Suprapubic skin (tissue), 4 donors: ENCODE measurements at places on chromosomes 7 and 10. TPM values are rescaled to one million over a fixed set of nuclear protein-coding genes. Genes with fewer than 3 reads are reported as not detected.

The TMEM26 gene
- not detected for total RNA-seq

GRCh38 chr10:120689777-120690529 lies 161.2 kb upstream of the WDR11 start:
- H3K27ac ChIP-seq, result no peak overlapping the region
- H3K27me3 ChIP-seq, result no peaks in the 10 kb centered on the region
- H3K4me3 ChIP-seq, result no peak overlapping the region
- no peaks in the 10 kb centered on the region for H3K36me3 ChIP-seq
- H3K4me1 ChIP-seq, result no peaks in the 10 kb centered on the region

- no peak for DNase-seq
- H3K27ac ChIP-seq, result no peak overlapping the region
- H3K27me3 ChIP-seq, result no peaks in the 10 kb centered on the region
- H3K4me3 ChIP-seq, result no peak overlapping the region
- H3K4me1 ChIP-seq, result no peaks in the 10 kb centered on the region
Observed at GRCh38 chr10:53846809-53847208, 954.2 kb downstream of the PCDH15 start.

- DNase-seq, result no peak
- no peaks in the 10 kb centered on the region for H3K4me1 ChIP-seq
- no peak overlapping the region for H3K4me3 ChIP-seq
- H3K27me3 ChIP-seq, result no peaks in the 10 kb centered on the region
- no peaks in the 10 kb centered on the region for H3K36me3 ChIP-seq
Observed at GRCh38 chr7:14855033-14855794, 47.3 kb downstream of the DGKB start.

The KCNIP2 gene
- total RNA-seq, result 20.3 TPM

- H3K36me3 ChIP-seq, result peaks cover 6% of the 10 kb centered on the region
- DNase-seq, result no peak
- no peak overlapping the region for H3K27ac ChIP-seq
- H3K4me1 ChIP-seq, result no peaks in the 10 kb centered on the region
Observed at GRCh38 chr10:103053659-103054581, 135.8 kb downstream of the CNNM2 start.

The SLC29A3 gene
- total RNA-seq, result 1.7 TPM

The SPAM1 gene
- total RNA-seq, result not detected

- H3K4me3 ChIP-seq, result no peak overlapping the region
- H3K4me1 ChIP-seq, result no peaks in the 10 kb centered on the region
- no peak for DNase-seq
- H3K36me3 ChIP-seq, result no peaks in the 10 kb centered on the region
Observed at GRCh38 chr7:11934796-11935195, 102.8 kb upstream of the THSD7A start.

DNA sequence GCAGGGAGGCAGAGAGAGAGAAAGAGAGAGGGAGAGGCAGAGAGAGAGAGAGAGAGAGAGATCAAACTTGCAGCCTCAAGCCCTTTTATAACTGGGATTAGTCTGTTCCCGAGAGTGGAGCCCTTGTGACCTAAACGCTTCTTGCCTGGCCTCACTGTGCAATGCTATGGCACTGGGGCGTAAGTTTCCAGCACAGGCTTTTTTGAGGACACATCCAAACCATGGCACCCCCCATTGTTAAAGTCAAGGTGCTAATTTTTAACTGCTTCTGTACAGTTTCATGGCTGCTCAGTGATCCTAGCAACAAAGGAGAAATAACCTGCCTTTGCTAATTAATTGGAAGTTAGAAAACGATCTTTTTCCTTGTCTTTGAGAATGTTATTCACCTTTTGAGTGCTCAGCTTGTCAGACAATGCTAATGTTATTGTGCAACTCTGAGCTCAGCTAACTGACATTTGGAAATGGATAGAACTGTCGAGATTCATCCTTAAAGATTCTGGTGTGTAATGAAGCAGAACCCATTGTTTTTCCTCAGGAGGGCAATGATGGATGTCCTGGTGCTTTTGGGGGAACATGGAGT lies 268.4 kb downstream of the GLRX3 start:
- no peak overlapping the region for H3K27ac ChIP-seq
- no peaks in the 10 kb centered on the region for H3K36me3 ChIP-seq
- no peaks in the 10 kb centered on the region for H3K27me3 ChIP-seq
- no peak for DNase-seq

The CDC14C gene
- not detected for total RNA-seq

DNA sequence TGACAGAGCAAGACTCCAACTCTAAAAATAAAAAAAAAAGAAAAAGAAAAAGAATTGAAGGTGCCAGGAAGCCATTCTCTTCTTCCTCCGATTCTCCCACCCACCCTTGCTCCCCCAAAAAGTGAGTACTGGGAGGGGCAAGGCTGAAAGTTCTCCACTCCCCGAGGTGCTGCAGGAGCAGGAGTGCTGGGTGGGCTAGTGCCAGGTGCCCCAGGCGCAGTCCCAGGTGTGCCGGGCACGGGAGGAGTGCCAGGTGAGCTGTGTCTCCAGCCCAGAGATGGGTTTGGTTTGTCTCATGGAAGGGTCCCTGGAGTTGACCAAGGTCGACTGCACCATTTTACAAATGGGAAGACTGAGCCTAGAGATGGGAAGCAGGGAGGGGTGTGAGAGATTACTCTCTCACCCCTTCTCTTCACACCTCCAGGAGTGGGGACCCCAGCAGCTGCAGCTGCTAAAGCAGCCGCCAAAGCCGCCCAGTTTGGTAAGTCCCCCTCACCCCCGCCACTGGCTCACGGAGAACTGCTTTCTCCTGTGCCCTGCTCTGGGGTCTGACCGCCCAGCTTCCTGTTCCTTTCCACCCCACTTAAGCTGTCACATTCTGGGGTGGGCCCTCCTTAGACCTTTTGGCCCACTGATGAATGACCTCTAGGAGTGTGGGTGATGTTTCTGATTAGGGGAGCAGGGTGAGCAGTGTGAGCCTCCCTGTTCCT lies 26.2 kb upstream of the LIMK1 start:
- no peaks in the 10 kb centered on the region for H3K27me3 ChIP-seq
- H3K4me3 ChIP-seq, result no peak overlapping the region
- H3K36me3 ChIP-seq, result peaks cover 41% of the 10 kb centered on the region
- no peak overlapping the region for H3K27ac ChIP-seq
- no peak for DNase-seq
- H3K4me1 ChIP-seq, result peaks cover 39% of the 10 kb centered on the region

GRCh38 chr10:29710128-29710527 lies 75.4 kb upstream of the SVIL start:
- peaks cover 10% of the 10 kb centered on the region for H3K4me1 ChIP-seq
- H3K4me3 ChIP-seq, result no peak overlapping the region
- no peaks in the 10 kb centered on the region for H3K27me3 ChIP-seq

GRCh38 chr10:112409755-112410154 lies 35.8 kb downstream of the ACSL5 start:
- H3K4me1 ChIP-seq, result no peaks in the 10 kb centered on the region
- no peak overlapping the region for H3K4me3 ChIP-seq
- no peak overlapping the region for H3K27ac ChIP-seq
- H3K36me3 ChIP-seq, result no peaks in the 10 kb centered on the region
- no peaks in the 10 kb centered on the region for H3K27me3 ChIP-seq
- no peak for DNase-seq

DNA sequence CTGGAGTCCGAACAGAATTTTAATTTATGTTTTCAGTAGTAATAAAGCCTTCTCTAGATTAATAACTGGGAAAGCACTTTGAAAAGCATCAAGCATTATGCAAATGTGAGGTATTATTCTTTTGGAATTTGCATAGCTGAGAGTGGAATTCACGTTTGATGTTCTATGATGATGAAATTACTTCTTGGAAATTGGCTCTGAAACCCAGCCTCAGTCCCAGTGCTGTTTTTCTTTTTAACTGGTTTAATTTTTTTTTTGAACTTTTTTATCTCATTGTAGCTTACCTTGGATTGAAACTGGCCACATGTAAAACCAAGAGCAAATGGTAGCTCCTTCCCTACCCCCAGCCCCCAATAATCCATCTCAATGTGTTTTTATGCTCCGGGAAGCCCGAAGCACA lies 1.2 kb downstream of the TBXAS1 start:
- H3K27me3 ChIP-seq, result no peaks in the 10 kb centered on the region
- H3K36me3 ChIP-seq, result no peaks in the 10 kb centered on the region
- H3K4me3 ChIP-seq, result peak overlapping the region; percentile 13
- DNase-seq, result no peak
- H3K4me1 ChIP-seq, result no peaks in the 10 kb centered on the region

DNA sequence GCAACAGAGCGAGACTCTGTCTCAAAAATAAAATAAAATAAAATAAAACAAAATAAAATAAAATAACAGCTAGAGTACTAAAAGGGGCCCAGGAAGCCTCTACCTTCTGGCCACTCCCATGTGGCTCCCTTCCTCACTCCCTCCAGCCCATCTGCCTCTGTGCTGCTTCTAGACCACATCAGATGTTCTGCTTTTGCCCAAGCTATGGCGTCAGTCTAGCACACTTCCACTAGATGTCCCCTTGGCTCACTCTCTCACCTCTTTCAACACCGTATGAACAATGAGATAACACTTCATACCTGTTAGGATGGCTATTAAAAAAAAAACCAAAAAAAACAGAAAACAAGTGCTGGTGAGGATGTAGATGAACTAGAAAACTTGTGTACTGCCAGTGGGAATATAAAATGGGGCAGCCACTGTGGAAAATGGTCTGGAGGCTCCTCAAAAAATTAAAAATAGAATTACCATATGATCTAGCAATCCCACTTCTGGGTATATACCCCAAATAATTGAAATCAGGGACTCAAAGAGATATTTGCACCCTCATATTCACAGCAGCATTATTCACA lies 132.3 kb downstream of the ARHGAP22 start:
- H3K27me3 ChIP-seq, result no peaks in the 10 kb centered on the region
- peaks cover 6% of the 10 kb centered on the region for H3K4me1 ChIP-seq
- no peaks in the 10 kb centered on the region for H3K36me3 ChIP-seq
- DNase-seq, result no peak
- H3K27ac ChIP-seq, result no peak overlapping the region
- H3K4me3 ChIP-seq, result no peak overlapping the region

- H3K4me3 ChIP-seq, result peak within 1 kb of the TSS; percentile 60
- H3K36me3 ChIP-seq, result no peaks in the 10 kb centered on the region
- peaks cover 11% of the 10 kb centered on the region for H3K4me1 ChIP-seq
- H3K27ac ChIP-seq, result no peak within 1 kb of the TSS
- peaks cover 17% of the 10 kb centered on the region for H3K27me3 ChIP-seq
Observed at GRCh38 chr10:27998954-27999275, at the start of gene ODAD2. Gene ODAD2 (minus strand): TSS chr10:27999079. CDS start chr10:27995142, 3,937 bp downstream.

DNA sequence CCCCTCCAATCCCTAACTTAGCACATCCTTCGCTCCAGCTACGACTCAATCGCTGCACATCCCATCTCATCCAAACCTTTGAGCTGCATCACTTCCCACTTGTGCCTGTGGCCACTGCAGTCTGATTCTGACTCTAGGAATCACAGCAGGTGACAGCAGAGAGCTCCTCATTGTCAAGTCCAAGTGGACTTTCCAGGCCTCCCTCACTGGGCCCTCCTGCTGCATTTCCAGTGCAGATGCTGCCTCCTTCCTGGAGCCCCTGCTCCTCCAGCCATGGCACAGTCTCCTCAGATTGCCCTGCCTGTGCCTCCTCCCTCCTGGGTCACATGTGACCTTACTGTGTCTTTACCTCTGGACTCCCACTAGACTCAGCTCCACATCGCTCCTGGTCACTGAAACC lies 157.3 kb downstream of the USP6NL start:
- no peak overlapping the region for H3K4me3 ChIP-seq
- no peak overlapping the region for H3K27ac ChIP-seq
- H3K36me3 ChIP-seq, result no peaks in the 10 kb centered on the region
- DNase-seq, result no peak
